ENCODE measurements at places on chromosomes 6 and 20.

DNA sequence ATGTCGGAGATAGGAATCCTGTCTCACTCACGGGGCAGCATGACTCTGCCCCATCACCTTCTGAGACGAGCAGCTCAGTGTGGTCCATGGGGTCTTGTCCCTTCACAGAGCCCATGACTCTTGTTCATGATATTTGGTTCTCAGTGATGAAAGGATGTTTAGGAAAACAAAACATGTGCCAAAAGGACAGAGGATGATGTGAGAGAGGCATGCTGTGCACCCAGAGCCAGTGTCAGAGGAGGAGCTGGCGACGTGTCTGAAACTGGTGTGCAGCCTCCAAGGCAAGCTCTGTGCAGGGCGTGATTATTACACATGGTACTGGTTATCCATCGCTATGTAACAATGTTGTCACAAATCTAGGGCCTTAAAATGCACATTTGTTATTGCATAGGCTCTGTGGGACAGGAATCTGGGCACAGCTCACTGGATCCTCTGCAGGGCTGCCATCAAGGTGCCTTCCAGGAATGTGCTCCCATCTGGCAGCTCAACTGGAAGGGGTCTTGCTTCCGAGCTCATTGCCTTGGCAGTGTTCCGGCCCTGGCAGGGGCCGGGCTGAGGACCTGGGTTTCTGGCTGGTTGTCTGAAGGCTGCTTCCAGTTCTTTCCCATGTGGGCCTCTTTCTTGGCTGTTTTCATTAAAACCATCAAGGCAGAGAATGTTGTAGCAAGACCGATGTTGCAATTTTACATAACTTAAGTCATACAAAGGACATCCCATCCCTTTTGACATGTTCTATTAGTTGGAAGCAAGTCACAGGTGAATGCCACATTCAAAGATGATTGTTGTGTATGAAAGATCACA, 175.4 kb downstream of the ERMARD start:
- DNase-seq = no peak

GRCh38 chr6:146911635-146912215, 292.5 kb upstream of the STXBP5 start:
- no peak for DNase-seq

- no peak for DNase-seq
Measured at GRCh38 chr6:51702851-51703250, 384.6 kb downstream of the PKHD1 start.

DNA sequence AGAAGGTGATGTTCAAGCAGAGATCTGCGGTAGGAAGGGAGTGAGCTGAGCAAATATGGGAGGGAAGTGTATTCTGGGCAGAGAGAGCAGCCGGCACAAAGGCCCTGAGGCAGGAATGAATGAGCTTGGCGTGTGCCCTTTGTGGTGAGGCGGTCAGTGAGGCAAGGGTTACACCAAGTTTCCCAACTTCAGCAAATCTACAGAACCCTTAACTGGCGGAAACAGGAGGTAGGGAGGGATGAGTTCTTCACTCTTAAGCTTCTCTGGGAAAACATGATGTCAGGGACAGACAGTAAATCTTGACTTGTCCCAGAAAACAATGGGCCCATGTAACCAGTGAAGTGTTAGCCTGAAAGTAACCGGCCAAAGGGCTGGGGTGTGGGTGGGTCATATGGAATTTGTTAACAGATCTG, 97.1 kb upstream of the PTPN1 start:
- DNase-seq = no peak

DNA sequence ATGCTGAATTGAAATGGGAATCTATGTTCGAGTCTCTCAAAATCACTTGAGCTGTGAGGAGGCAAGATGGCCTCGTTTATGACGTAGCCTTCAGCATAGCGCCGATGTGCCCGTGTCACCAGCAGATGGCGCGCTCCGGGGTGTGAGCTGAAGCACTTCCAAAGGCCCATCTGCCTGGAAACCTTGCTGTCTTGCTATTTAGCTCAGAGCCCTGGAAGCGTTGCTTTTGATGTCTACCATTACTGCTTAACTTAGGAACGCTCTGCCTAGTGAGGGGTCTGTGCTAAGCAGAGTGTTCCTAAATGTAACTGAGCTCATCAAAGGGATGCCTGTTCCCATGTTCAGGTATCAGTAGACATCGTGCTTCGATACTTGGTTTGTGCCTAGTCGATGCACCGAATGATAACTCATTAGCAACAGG, 67.7 kb downstream of the SYCP2L start:
- peak; percentile 87 for DNase-seq

DNA sequence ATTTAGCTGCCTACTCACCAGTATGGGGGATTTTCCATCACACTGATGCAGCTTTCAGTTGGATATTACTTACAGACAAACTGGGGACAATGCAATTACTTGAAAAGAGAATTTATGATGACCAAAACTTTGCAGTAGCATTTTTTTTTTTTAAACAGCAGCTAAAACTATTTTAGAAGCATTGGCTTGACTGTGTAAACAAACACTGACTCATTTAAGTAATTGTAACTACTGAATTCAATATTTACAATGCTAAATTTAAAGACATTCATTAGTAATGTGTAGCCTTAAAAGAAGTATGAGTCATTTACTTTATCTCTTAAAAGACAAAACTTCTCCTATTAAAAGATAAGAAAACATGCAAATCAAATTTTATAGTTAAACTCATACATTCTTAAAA, 295.9 kb upstream of the FERMT1 start:
- no peak for DNase-seq

GRCh38 chr20:61357119-61357518, 105.1 kb downstream of the CDH4 start:
- no peak for DNase-seq

- DNase-seq = no peak
Measured at GRCh38 chr6:89045011-89045387, 35.6 kb upstream of the PNRC1 start.

DNA sequence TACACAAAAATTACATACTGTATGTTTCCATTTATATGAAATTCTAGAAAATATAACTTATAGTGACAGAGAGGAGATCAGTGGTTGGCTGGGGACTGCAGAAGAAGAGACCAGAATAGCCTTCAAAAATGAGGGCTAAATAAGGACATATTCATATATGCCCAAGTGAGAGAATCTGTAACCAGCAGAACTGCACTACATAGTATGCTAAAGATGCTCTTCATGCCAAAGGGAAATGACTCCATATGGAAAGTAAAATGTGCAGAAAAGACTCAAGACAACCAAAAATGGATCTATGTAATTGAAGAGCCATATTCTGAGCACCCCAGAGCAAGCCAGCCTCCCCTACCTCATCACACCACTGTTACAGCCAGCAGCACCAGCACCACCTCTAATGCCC, 29.0 kb downstream of the ELOVL2 start:
- no peak for DNase-seq

Measured in cardiac fibroblast (primary cell).